ENCODE measurements at places on chromosomes 6 and 20. TPM values are rescaled to one million over a fixed set of nuclear protein-coding genes. Genes with fewer than 3 reads are reported as not detected.

Gene SLC24A3
- total RNA-seq = not detected

Gene NMBR
- total RNA-seq = 0.35 TPM

Gene DACT2
- not detected for total RNA-seq

Gene ENPP4
- 6.2 TPM for total RNA-seq

Gene PROKR2
- total RNA-seq = not detected

Gene LYRM2
- total RNA-seq = 16.7 TPM

Gene C6orf58
- total RNA-seq = not detected

Gene ATP6V1G2
- 1.8 TPM for total RNA-seq

Gene TAGAP
- not detected for total RNA-seq

Gene LAMA2
- 2.3 TPM for total RNA-seq

Gene PDE7B
- not detected for total RNA-seq

Gene CDH26
- total RNA-seq = 0.68 TPM

Gene PPP1R18
- 56.2 TPM for total RNA-seq

Gene TFEB
- 8.6 TPM for total RNA-seq

Gene PARD6B
- total RNA-seq = 80.3 TPM

Gene MAPK14
- total RNA-seq = 60.4 TPM

Gene CRISP2
- not detected for total RNA-seq
